NCI-H2081 treated with DMSO at 0.1 percent for 48 hours (cell line): ENCODE measurements at places on chromosomes 3 and 15.
A peak's percentile ranks its signal among the peaks of the same experiment; 100 is the strongest.

DNA sequence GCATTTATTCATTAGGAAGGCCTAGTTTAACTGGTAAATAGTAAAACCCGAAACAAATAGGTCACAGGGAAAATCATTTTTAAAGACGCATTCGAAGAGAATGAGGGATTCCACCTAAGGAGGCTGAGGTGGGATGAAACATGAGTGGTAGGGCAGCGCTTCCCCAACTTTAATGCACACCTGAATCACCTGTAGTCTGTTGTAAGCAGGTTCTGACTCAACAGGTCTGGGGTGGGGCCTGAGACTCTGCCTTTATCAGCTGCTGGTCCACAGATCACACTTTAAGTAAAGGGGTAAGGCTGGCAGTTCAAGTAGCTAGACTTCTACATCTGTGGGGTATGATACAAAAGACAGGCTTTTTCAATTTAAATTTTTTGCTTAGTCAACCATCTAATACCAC is 223.5 kb upstream of the UBE2E2 start:
- DNase-seq: no peak

DNA sequence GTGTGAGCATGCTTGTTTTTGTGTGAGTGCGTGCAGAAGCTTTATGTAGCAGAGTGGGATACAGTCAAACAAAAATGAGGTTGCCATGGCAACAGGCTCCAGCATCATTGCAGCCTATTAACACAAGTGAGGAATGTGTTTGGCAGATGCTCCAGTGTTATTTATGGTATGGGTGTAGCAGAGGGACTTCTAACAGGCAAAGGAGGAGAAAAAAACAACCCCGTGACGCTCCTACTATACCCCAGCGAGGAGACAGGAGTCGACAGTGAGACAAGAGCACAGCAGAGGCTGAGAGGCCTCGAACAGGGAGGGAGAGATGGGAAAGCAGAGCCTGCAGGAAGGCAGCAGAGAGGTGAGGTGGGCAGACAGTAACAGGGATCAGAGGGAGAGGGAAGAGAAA is 4.9 kb downstream of the ADCY5 start:
- no peak for DNase-seq

GRCh38 chr15:29143293-29143692 is 126.3 kb downstream of the NSMCE3 start:
- DNase-seq: no peak

DNA sequence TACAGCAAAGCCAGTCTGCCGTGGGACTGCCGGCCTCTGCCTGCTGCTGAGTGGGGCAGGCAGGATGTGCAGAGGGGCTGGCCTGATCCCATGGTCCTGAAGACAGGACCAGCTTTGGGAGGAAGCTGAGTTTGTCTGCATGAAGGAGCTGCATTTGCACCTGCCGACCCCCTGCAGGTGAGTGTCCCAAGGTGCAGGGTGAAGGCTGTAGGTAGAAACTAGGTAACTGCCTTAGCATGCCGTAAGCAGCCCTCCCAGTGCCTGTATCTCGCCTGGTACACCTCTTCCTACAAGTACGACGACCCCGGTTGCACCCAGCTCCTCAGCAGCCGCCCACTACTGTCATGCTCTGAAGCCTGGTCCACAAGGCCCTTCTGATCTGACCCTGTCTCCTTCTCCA is 34.9 kb downstream of the AMOTL2 start:
- DNase-seq: no peak

DNA sequence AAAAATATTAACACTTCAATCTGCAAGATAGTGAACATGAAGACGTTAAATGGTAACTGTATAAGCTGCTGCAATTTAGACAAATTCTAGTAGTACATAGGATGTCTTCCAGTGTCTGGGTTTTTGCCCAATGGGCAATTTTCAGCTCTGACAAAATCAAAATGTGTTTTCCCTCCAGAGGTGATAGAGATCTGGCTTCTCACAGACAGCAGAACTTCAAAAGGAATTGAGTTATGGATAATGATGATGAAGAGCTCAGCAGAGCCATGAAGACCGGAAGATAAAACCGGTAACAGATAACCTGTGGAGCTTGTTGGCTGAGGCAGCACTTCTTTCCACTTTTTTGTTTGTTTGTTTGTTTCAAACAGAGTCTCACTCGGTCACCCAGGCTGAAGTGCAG is 89.4 kb upstream of the NTRK3 start:
- DNase-seq: no peak

DNA sequence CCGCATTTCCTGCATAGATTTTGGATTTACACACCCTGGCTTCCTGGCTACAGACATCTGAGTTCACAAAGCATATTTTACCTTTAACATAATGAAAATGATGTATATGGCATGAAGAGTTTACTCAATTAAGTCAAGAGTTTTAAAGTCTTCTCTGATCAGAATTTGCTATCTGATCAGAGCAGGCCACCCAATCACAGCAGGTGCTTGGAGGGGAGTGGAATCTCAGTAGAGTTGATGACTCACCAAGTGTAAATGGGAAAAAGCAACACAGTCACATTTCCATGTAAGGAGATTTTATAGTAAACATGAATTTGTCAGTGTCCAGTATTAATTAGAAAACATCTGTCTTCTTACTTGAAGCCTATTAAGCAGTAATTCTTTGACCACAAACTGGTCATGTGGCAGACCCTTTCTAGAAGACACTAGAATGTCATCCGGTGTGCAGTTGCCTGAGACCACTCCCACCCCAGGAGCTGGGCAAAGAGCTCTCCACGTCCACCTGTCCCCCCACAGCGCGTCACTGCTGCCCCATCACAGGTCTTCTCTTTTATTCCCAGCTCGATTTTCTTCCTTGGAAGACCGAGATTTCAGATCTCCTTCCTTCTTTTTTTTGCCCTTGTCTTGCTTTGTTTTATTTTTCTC is 10.8 kb downstream of the MESD start:
- DNase-seq: no peak

DNA sequence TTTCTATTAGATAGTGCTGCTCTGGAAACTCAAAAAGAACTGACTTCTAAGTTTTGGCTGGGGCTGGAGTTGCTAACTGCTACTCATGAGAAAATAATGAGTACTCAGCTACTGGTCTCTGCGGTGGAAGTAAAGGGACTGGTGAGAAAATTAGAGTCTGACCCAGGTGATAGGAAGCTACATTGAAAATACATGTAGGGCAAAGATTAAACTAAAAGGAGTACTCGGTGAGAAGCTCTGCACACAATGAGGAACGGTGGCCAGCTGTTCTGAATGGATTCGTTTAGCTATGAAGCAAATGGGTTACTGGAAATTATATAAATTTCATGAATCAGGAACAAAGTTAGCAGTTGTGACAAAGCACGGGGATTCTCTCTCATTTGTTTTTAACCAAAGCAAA is 512.9 kb upstream of the SGO1 start:
- DNase-seq: no peak

DNA sequence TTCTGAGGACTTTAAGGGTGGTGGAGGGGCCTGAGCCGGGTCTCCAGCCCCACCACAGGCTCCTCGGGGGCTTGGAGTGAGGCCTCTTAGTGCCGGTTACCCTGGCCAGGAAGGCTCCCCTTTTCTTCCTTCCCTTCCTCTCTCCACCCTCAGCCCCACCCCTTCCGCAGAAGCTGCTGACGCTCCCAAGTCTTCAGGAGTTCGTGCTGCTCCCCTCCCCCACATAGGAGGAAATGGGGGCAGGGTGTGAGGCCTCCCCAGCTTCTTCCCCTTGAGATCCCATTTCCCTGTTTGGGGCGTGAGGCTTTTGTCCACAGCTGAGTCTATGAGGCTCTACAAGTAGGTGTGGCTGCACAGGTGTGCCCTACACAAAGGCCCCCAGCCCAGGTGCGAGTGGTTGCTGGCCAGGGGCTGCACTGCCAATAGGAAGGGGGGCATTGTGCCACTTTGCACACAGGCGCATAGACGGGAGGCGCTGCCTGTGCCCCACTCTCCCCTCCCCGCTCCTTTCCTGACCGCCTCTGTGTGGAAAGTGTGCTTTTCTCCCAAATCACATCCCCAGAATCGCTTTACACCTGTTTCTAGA is 915 bp upstream of the CALML4 start:
- DNase-seq: no peak

GRCh38 chr15:69074843-69075224 is 60.3 kb downstream of the NOX5 start:
- no peak for DNase-seq

DNA sequence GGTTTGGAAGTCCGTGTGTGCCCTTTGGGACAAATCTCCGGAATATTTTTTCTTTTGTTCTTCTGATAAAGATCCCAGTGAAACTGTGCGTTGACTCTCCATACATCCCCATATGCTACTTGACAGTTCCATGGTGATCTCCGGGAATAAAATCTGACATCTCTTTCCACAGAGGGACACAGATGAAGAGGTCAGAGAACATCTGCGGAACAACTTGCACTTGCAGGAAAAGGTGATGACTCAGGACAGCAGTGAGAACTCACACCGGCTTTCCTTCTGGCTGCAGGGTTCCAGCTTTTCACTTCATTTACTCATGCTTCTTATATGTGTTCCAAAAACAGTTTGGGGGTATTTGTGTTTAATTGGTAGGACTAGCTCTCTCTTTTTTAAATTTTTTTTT is 157.5 kb upstream of the CHRM5 start:
- no peak for DNase-seq

DNA sequence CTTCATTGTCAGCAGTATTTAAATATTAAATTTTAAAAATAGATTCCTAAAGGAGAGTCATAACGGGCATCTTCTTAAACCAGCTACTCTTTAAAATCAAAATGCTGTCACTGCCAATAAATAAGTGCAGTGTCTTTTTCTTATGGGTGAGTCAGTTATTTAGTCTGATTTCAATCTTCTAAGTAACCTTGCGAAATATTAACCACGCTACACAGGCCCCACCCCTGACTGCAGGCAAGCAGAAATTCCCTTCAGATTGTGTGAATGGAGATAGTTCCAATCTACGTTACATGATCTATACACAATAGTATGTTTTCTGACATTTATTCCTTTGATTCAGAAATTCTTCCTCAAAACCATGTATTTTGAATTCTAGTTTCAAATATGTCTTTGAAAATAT is 141.5 kb downstream of the GADL1 start:
- no peak for DNase-seq

DNA sequence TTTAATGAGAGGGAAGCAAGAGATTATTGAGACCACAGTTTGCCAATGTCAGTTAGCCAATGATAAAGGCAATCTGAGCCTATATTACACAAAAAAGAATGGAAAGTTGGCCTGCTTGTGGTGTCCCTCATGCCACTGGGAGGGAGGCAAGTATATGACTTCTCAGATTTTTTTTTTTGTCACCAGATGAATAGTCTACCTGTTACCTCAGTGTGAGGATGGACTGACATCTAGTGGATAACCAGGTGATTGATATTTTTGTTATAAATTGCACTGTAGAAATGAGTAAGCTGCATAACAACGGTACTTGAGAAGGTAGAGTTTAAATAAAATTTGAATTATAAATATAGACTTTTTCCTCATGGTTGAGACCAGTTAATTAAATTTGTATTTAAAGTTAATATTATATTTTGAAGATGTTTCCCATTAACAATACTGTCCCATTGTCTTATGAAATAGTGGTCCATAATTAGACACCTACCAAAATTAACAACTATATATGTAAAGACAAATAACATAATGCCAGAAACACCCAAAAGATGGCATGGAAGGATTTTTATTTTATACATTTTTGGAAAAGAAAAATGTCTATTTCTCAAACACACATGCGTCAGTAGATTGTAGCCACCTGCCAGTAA is 237.8 kb upstream of the GADL1 start:
- no peak for DNase-seq

GRCh38 chr3:98991393-98991792 is 89.9 kb upstream of the DCBLD2 start:
- DNase-seq: no peak

GRCh38 chr15:65829130-65829764 is 37.2 kb upstream of the DENND4A start:
- DNase-seq: no peak

- DNase-seq: no peak
Measured at GRCh38 chr3:50627407-50628051, 10.6 kb downstream of the MAPKAPK3 start.

GRCh38 chr15:50676799-50677483 is 9.7 kb downstream of the TRPM7 start:
- no peak for DNase-seq

DNA sequence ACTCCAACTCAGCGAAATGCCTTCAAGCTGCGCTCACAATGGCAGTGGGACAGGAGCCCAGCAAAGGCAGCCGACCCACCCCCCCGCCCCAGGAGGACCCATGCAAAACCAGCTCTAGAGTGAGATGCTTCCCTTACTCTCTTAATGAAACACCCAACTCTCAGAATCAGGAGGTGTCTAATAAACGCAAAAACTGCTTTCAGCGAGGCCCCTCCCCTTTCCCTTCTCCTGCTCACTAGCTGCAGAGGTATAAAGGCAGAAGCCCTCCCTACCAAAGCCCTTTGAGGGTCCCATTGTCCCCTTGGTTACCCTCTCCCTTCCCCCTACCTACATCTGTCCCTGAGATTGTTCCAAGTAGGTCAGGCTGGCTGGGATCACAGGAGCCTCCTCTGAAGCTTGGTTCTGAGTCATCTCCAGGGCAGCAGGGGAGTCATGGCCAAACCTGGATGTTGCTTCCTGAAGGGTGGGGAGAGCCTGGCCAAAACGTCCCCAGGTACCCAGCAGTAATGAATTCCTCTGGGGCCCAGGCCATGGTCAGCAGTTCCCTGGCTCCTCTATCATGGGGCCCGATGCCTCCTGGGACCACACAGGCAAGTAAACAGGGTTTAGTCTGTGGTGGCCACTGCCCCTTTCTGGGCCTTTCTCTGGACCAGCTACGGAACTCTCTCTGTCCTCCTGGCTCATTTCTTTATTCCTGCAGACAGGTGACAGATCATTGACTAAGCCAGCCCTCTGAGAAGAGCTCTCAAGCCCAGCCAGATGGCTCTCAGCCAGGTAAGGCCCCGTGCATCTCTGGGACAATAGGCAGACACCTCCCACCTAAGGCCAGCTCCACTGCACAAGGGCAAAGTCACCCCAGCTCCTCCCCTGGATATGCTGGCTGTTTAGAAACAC is 8.6 kb downstream of the KLHL25 start:
- DNase-seq: peak; percentile 36

- no peak for DNase-seq
Measured at GRCh38 chr3:23256741-23257435, 53.8 kb downstream of the UBE2E2 start.

DNA sequence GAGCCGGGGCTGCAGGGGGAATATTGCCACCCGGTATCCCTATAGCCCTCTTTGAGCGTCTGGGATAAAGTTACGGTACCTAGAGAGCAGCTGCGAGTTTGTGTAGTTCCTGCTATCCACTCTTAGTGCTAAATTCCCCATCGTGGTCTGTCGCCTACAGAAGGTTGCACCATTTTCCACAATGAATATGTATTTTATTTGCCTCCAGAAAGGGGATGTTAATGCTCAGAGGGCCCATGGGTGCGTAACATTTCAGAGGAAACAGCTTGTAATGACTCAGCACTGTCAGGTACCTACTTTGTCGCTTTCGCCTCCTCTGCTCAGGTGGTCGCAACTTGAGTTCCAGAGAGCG is 1.1 kb downstream of the SLCO3A1 start:
- no peak for DNase-seq
